ENCODE measurements at places on chromosomes 16 and 17.

- peak; percentile 25 for DNase-seq
Measured at GRCh38 chr16:67514382-67514828, 14.2 kb upstream of the RIPOR1 start.

- no peak for DNase-seq
Measured at GRCh38 chr17:45719335-45720071, 64.6 kb upstream of the CRHR1 start.

DNA sequence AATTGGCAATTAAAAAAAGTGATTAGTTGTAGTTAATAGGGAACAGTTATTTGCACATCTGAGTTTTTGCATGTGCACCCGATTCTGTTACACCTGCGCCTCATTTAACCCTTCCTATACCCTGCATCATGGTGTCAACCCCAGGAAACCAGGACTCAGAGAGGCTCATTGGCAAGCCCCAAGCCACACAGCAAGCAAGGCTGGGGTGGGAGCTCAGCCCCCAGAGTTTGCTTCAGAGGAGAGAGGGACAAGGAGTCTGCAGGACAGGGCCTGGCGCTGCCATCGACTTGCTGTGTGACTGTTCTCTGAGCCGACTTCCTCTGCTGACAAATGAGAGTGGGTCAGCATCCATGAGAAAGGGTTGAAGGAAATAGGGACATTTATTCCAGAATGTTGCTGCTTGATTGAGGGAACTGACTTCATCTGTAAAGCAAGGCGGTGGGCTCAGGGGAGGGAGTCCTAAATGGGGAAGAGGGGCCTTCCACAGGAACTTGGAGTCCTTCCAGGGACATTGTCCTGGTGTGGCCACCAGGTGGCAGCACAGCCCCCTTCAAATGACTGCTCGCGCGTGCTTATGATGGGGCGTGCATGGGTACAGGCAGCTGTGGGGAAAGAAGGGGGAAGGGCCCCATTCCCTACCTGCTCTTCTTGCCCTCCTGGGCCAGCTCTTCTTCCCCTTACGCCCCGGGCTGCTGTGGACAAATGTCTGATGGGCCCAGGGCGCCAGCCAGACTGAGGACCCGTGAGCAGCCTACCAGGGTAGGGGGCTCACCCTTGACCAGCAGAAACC lies 51.6 kb downstream of the NT5M start:
- peak; percentile 45 for DNase-seq

DNA sequence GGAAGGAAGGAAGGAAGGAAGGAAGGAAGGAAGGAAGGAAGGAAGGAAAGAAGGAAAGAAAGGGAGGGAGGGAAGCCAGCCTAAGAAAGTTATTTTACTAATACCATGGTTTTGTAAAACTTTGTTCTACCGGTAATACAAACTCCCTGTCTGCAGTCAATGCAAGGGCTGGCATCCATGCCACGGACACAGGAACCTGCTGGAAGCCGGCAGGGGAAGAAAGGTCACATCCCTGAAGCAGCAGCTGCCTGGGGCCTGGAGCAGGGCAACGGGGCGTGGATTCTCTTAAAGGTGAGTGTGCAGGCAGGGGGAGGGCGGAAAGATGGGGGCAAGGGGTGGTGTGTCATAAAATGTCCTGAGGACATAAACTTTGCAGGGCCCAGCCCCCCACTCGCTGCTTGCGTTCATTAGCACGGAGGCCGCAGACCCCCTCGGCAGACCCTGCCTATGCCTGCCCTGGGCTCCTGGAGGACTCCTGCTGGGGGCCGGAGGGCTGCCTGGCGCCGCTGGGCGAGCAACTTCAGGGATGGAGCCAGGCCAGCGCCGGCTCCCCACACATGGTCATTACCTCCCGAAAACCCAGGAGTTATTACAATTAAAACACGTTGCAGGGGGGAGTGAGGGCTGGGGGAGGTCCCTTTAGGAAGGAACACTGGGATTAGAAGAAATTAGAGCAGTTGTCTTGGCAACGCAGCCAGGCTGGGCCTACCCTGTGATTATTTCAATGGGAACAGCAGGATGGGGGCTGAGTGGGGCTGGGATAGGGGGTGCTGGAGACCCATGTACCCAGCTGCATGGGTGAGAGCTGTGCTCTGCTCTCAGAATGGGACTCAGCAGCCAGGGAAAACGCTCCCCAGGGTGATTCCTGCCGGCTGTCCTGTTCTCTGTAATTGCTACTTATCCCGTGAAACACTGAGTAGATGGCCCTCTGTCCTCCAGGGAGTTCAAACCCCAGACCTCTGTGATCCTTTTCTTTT lies 257.9 kb downstream of the SOX9 start:
- DNase-seq = no peak

GRCh38 chr16:35732046-35732810 lies 2272.8 kb downstream of the TP53TG3F start:
- DNase-seq = no peak

- DNase-seq = no peak
Measured at GRCh38 chr17:75691801-75692626, 24.9 kb downstream of the SAP30BP start.
